Cardiac muscle cell (in vitro differentiated cells and primary cell): ENCODE measurements at places on chromosomes 12 and 14.

DNA sequence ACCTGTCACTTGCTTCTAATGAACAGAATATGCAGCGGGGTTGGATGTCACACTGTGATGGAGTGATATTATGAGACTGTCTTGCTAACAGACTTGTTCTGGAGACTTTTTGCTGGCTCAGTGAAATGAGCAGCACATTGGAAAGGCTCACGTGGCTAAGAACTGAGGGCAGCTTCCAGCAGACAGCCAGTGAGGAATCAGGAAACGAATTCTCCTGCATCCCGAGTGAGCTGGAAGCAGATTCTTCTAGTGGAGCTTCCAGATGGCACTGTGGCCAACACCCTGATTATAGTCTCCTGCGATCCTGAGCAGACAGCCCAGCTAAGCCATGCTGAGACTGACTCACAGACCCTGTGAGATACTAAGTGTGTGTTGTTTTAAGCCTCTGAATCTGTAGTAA is 16.1 kb upstream of the TSPAN9 start:
- DNase-seq = no peak

DNA sequence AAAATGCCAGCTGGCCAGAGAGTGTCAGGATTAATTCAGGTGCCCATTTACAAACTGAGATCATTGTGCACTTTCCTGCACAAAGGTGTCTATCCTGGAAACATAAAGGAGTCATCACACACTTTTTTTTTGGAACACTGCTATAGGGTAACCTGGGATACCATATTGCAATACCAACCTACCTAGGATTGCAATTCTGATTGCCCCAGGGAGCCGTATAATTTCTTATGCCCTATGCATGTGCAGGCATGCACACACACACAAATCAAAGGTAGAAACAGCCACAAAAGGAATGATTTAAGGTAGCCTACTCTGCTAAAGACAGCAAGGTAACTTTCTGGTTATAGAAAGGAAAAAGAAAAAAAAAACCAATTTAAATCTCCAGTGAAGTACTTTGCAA is 285.3 kb upstream of the KITLG start:
- no peak for DNase-seq

GRCh38 chr12:132469423-132469822 is 20.5 kb upstream of the FBRSL1 start:
- no peak for DNase-seq

DNA sequence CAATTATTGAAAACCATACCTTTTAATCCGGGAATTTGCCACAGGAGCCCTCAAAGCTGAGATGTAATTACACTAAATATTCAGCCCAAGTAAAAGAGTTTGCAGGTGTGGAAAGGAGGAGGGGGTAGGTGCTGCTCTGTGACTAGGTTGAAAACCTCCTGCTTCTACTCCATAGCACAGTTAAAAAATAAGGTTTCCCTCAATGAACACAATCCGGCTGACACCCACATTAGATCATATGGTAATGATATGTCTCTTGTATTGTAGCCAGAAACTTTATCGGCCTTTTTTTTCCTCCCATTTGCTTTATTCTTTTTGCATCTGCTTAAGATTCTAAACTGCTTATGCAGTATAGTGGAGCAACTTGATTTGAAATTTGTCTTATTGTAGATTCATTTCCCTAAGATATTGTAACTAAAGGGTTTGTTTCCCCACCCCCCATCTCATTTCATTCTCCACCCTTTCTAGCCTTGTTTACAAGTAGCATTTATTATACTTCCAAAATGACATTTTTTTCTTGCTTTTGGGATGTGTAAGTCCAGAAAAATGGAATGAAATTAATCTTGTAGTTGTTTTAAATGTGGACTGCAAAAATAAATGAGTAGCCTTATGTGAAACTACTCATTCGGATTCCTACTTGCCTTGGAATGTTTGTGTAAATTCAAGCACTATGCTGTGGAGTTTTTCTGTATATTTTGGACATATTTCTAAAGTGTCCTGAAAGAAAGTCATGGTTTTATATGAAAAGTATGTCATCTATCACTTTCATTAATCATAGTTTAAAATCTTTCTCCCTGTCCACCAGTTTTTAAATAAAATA is at the start of gene DCN:
DCN (minus strand) TSS at position 182 of the 820 bp plus-strand sequence. CDS start 4,265 bp downstream, outside the sequence.
- DNase-seq = peak; percentile 61

DNA sequence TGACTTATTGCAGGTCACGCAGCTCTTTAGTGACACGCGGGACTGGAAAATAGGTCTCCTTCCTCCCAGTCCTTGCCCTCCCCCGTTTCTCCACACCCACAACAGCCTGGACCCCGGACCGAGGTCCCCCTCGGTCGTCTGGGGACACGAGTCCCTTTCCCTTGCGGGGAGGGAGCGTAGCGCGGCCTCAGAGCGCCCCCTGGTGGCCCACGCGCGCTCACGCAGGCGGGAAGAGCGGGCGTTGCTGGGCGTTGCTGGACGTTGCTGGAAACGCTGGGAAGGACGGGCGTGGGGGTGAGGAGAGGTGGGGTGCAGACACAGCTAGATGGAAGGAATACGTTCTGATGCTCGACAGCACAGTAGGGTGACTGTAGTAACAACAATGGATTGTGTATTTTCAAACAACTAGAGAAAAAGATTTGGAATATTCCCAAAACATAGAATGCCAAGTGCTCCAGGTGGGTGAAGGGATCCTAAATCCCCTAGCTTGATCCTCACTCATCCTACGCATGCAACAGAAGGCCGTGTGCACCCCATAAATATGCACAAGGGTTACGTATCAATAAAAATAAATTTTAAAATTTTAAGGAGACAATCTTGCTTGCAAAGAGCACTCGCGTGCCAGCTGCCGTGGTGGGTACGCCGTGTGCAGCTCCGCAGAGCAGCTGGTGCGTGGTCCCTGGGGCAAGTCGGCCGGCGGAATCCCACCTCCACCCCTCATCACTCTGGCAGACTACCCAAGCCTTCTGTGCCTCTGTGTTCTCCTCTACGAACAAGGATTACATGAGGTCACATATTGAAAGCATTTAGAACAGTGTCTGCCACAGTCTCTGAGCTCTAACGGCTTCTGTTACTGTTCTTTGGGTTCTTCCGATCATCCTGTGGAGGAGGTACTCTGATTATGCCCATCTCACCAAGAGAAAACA is 87.4 kb downstream of the B4GALNT3 start:
- DNase-seq = peak; percentile 64
